ENCODE measurements at places on chromosomes 7 and 10. TPM values are rescaled to one million over a fixed set of nuclear protein-coding genes. Genes with fewer than 3 reads are reported as not detected.
A peak's percentile ranks its signal among the peaks of the same experiment; 100 is the strongest.

DNA sequence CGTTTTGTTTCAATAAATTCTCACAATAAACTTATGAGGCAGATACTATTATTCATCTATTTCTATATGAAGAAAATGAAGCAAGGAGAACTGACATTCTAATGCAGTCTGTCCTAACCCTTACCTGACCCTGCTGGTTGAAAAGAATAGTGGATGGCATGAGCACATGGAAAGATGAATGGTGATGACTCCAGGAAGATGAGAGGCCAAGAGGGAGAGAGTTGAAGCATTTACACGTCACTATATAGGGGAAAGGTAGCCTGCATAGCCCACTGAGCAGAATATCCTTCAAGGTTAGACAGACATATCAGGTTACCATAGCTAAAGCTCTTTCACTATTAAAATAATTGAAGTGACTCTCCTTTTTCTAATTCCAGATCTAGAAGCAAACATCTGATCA, 163.9 kb upstream of the CDK1 start:
- DNase-seq: no peak

- DNase-seq: no peak
These were observed 30.3 kb downstream of the OAT start for GRCh38 chr10:124388476-124388822.

- no peak for DNase-seq
These were observed 95.5 kb downstream of the NKX6-2 start for GRCh38 chr10:132690401-132690800.

LAMB1 gene
- 166 TPM for total RNA-seq

KCND2 gene
- total RNA-seq: 2.7 TPM

DNA sequence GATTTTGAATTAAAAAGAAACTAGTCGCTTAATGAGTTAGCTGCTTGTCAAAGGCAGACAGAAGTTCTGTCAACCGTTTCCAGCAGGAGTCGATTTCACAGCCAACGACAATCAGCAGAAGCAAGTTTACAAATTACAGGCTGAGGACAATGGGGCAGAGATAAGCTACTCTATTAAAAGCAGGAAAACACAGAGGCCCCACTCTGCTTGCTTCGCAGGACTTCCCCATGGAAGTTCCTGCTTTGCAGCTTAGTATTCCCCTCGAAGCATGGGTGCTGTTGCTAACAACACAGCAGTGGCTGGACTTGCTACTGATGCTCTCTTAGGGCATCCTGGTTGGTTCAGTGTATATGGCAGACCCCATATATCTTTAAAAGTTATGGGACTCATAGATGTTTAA, 50.8 kb upstream of the KLF6 start:
- no peak for DNase-seq

DNA sequence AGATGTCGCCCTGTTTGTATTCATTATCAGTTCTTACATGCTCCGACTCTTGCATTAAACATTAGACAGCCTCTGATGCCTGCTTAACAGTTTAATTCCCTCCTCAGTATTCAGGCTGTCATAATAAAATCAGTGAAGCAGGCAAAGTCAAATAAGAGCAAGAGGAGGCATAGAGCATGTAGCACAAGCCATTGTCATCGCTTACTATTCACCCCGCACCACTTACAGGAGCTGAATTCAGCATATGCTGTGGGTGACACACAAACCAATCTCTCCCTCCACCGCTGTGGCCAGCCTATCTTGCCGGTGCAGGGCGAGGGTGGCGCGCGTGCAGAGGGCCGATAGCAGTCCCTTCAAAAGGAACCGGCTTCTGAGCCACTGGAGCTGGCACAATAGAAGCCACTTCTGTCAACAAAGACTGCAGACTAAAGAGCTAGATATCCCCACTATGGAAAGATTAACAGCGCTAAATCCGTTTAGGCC, 433.2 kb upstream of the MGMT start:
- DNase-seq: no peak

GRCh38 chr7:124201768-124202349, 169.0 kb upstream of the TMEM229A start:
- DNase-seq: no peak

- DNase-seq: peak; percentile 13
These were observed 58.9 kb upstream of the NUPR2 start for GRCh38 chr7:56174875-56175760.

DNA sequence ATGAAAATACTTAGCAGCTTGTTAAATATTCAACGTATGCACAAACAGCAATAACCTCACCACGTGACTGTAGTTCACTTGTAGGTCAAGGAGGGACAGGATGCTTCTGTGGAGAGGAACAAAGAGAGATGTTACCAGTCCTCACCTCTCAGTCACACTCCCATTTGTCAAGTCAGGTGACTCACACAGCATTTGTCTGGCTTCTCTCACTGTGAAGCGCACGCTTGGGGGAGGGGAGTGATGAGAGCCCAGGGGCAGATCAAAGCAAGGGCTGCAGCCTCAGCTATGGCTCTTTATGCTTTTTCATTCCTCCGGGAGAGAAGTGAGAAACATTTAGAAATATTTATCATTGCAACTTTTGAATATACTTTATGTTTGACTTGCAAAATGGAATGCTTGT, 2.9 kb upstream of the RBM20 start:
- DNase-seq: no peak
